ENCODE measurements at places on chromosomes 12 and 14.

DNA sequence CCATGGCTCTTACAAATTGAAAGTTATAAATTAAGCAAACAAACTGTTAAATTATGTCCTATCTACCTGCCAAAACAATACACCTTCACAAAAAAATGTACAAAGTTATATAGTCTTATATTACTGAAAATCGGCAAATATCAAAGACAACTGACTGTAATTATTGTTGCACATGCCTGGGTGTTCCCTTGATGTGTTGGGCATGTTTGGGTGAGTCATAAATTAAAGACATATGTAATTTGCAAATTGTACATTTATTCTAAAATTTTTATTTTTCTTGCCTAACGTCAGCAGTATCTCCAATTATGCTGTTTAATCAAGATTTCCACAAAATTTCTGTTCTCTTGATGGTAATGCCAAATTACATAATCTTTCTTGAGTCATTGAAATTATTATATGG, 22.0 kb upstream of the SEL1L start:
- H3K4me3 ChIP-seq: no peak overlapping the region
- no peaks in the 10 kb centered on the region for H3K36me3 ChIP-seq
- H3K27ac ChIP-seq: no peak overlapping the region
- no peaks in the 10 kb centered on the region for H3K4me1 ChIP-seq
- no peaks in the 10 kb centered on the region for H3K27me3 ChIP-seq
- no peak for DNase-seq

DNA sequence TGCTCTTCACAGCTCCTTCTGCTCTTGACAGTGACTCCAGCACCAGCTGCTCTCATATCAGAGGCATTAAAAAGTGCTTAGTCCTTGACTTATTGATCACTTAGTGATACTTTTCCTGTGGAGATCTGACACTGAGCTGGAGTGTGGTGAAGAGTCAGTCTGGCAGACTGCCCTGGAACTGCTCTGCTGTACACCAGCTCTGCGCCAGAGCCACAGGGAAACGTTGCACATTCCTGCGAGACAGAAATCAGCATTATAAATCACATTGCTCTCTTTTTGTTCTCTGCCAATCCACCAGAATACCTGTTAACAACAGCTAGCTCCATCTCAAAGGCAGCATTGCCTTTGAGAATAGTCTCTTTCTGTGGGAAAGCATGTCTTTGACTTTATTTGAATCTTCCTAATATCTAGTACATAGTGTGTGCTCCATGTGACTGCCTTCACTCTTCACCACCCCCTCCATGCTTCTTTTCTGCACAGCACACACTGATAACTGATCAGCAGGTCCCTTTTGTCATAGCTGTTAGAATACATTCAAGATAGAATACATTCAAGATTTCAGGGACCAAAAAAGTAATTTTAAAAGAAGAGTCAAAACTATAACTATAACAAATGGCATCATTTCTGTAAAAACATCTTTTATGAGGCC, 48.2 kb upstream of the VSX2 start:
- H3K27me3 ChIP-seq: no peaks in the 10 kb centered on the region
- peaks cover 2% of the 10 kb centered on the region for H3K36me3 ChIP-seq

GRCh38 chr14:73717266-73717665, 3.1 kb upstream of the PNMA1 start:
- peaks cover 15% of the 10 kb centered on the region for H3K4me1 ChIP-seq
- peaks cover 13% of the 10 kb centered on the region for H3K36me3 ChIP-seq
- H3K4me3 ChIP-seq: no peak overlapping the region
- DNase-seq: no peak

DNA sequence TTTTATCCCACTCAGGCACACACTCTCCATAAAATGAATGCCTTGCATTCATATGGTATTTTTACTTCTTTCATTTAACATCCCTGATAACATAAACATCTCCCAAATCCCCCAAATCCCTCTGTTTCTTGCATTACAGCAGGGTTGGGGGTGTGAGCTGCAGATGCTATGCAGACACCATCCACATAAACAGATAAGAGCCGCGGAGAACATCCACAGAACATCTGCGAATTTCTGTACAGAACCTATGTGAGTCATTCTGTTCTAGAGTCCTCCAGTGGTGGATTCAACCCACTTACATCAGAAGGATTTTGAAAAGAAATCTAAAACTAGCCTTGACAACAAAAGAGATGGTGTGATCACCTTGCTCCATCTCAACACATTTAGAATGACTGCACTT, 20.3 kb downstream of the FBLN5 start:
- no peak overlapping the region for H3K27ac ChIP-seq
- H3K27me3 ChIP-seq: no peaks in the 10 kb centered on the region
- no peaks in the 10 kb centered on the region for H3K36me3 ChIP-seq
- no peaks in the 10 kb centered on the region for H3K4me1 ChIP-seq

DNA sequence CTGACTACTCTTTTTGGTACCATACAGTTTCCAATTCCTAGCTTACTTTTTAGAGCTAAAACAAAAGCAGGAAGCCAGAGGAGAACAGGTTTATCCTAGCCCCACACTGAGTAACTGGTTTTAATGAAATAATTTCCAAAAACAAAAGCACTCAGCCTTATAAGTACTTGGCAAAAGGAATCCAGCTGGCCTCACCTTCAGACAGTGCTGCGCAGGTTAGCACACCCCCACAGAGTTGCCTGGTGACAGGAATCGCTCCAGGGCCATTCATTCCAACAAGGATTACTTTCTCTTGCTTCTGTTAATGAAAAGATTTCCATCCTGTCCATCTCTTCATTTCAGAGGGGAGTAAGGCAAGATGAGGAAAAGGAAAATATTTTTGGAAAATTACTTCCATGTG, 84.6 kb downstream of the SCFD1 start:
- H3K27me3 ChIP-seq: no peaks in the 10 kb centered on the region
- H3K4me1 ChIP-seq: no peaks in the 10 kb centered on the region
- peaks cover 6% of the 10 kb centered on the region for H3K36me3 ChIP-seq
- no peak for DNase-seq
- H3K27ac ChIP-seq: no peak overlapping the region

DNA sequence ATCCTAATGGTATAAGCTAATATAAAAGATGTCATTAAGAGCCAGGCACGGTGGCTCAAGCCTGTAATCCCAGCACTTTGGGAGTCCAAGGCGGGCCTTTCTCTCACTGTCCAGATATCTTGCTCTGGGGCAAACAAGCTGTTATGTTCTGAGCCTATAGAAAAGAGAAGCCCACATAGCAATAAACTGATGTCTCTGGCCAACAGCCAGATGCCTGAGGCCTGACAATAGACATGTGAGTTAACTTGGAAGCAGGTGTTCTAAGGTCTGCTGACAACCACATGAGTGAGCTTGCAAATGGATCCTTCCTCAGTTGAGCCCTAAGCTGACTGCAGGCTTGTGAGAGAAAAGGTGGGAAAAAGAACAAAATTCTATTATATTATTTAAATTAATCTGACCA, 25.0 kb downstream of the YAF2 start:
- peak; percentile 46 for DNase-seq
- H3K4me3 ChIP-seq: no peak overlapping the region
- H3K27ac ChIP-seq: no peak overlapping the region
- H3K4me1 ChIP-seq: no peaks in the 10 kb centered on the region
- no peaks in the 10 kb centered on the region for H3K27me3 ChIP-seq

DNA sequence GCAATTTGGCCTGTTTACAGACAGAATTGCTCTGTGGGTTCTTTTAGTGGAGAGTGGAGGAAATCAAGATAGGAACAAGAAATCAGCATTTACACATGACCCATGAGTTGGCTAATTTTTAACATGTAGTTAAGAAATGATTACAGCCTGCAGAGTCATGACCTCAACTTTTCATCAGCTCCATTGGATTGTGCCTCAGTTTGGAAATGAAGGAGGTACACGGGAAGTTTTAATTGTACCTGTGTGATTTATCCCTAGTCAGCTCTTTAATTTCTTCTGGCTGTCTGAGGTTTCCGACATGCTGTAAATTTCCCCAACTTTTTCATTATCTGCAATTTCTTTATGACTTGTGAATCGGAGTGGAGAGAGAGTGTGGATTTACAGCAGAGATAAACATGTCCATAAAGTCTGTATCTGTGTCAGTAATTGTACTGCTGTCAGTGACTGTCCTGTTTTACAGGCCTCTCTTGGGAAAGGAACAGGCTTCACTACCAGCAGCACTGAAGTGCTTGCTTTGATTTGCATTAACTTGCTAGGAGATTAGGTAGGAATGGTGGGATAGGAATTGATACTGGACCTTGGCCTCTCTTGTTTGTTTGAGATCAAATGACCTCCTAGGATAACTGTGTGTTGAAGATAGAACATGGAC, 49.2 kb downstream of the LIN52 start:
- H3K27me3 ChIP-seq: no peaks in the 10 kb centered on the region
- no peaks in the 10 kb centered on the region for H3K36me3 ChIP-seq
- no peak overlapping the region for H3K4me3 ChIP-seq
- H3K4me1 ChIP-seq: peaks cover 12% of the 10 kb centered on the region
- no peak overlapping the region for H3K27ac ChIP-seq

GRCh38 chr14:55850825-55851241, 267.4 kb upstream of the PELI2 start:
- H3K4me1 ChIP-seq: no peaks in the 10 kb centered on the region
- H3K27me3 ChIP-seq: no peaks in the 10 kb centered on the region
- no peaks in the 10 kb centered on the region for H3K36me3 ChIP-seq
- H3K4me3 ChIP-seq: no peak overlapping the region
- no peak for DNase-seq
- no peak overlapping the region for H3K27ac ChIP-seq

GRCh38 chr12:3263939-3264922, 187.1 kb downstream of the TSPAN9 start:
- no peaks in the 10 kb centered on the region for H3K36me3 ChIP-seq
- H3K4me3 ChIP-seq: no peak overlapping the region
- H3K4me1 ChIP-seq: no peaks in the 10 kb centered on the region
- no peak overlapping the region for H3K27ac ChIP-seq

- no peak overlapping the region for H3K4me3 ChIP-seq
- H3K27me3 ChIP-seq: no peaks in the 10 kb centered on the region
- H3K36me3 ChIP-seq: no peaks in the 10 kb centered on the region
- H3K27ac ChIP-seq: no peak overlapping the region
- DNase-seq: no peak
- H3K4me1 ChIP-seq: peaks cover 3% of the 10 kb centered on the region
These were observed 56.1 kb downstream of the KCNJ8 start for GRCh38 chr12:21718403-21718802.

GRCh38 chr14:54784657-54785056, 118.0 kb downstream of the GCH1 start:
- no peak overlapping the region for H3K27ac ChIP-seq
- no peak overlapping the region for H3K4me3 ChIP-seq
- H3K4me1 ChIP-seq: peaks cover 29% of the 10 kb centered on the region
- H3K36me3 ChIP-seq: no peaks in the 10 kb centered on the region

DNA sequence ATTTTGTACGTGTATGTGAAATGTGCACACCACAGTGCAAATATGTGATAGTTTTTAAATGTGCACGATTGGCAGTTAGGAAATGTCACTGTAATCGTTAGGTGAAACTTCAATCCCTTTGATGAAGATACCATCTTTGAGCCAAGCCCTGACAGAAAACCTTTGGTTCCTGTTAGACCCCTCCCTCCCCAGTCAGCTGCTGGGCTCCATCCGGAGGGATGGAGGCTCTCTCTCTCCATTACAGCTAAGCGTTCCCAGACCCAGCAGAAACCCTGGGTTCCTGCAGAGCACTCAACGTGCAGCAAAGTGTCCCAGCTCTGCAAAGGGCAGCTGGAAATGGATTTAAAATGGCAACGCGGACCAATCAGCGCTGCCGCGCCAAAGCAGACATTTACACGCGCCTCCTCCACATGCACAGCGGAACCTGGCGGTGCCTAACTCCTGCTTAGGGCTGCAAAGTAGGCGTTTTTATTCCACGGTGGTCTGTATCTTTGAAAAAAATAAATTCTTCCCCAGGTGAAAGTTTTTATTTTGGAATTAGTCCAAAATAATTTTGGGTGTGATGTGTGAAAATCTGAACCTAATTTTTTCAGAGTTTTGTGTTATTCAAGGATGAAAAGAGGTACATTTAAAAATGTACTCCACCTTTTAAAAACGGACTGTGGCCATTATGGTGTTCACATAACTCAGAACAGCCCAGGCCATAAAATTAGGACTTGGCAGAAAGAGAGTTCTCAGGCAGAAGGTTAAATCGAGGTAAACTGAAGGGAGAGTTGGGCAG, 1.4 kb upstream of the HMGA2 start:
- peaks cover 18% of the 10 kb centered on the region for H3K4me1 ChIP-seq
- peak overlapping the region; percentile 91 for H3K4me3 ChIP-seq
- peak; percentile 76 for DNase-seq

DNA sequence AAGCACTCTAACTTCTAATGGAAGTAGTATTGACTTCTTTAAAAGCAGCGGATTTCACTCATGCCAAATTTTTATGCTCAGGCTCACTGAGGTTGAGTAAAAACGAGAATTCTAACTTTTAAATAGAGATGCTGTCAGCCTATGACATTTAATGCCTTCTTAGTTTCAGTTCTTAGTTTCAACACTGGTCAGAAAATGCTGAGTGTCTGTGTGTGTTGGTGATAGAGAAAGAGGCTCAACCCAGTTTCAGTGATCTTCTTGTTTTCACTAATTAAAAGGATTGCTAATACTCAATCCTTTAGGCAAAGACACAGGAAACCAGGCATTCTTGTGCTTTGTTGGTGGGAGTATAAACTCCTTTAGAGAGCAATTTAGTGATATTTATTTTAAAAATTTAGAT, 31.0 kb downstream of the PEBP1 start:
- no peak overlapping the region for H3K4me3 ChIP-seq
- no peak for DNase-seq
- H3K4me1 ChIP-seq: no peaks in the 10 kb centered on the region
- peaks cover 64% of the 10 kb centered on the region for H3K36me3 ChIP-seq
- no peak overlapping the region for H3K27ac ChIP-seq

DNA sequence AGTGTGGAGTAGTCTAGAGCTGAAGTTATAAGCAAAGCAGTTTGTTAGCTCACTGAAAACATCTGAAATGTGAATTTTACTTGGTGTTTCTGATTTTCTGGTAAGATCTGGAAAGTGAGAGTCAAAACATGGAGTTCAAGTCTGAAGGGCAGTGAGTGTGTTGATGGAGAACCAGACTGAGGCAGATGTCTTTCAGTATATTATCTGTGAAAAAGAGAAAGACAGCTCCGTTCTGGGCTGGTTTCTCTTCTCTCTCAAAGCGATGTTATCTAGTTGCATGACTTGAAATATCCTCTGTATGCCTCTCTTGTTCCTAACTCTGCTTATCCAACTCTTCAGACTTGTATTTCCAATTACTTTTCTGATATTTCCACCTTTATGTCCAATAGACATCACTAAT, 381.9 kb upstream of the RGS6 start:
- H3K4me3 ChIP-seq: no peak overlapping the region
- H3K27me3 ChIP-seq: no peaks in the 10 kb centered on the region
- H3K4me1 ChIP-seq: peaks cover 4% of the 10 kb centered on the region
- no peak for DNase-seq
- H3K36me3 ChIP-seq: no peaks in the 10 kb centered on the region
- no peak overlapping the region for H3K27ac ChIP-seq

Data from common myeloid progenitor, CD34-positive (primary cell).